ENCODE measurements at places on chromosomes 16 and 17.

GRCh38 chr16:48879223-48880122, 269.5 kb upstream of the N4BP1 start:
- no peak for DNase-seq

DNA sequence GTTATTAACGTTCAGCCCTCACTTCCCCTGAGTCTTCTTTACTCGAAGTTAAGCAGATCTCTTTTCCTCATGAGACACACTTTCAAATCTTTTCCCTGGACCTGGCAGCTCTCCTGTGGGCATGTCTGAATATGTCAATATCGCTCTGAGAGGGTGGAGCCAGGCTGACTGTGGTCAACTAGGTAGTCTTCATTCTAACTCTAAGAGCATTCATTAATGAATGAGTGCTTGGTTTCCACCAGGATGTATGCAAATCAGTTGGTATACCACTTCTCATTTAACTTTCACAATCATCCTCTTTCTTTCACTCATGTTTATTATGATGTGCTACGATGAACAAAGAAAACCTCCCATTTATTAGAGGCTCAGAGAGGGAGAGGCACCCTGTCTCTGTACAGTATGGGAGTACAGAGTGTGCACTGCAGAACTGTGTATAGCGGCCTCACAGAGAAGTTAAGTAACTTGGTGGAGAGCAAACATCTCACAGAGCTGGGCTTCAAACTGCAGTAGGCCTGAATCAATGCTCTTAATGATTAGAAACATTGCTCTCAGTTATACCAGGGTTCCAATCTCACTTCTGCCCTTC, 39.9 kb downstream of the OTOA start:
- DNase-seq, result peak; percentile 51

DNA sequence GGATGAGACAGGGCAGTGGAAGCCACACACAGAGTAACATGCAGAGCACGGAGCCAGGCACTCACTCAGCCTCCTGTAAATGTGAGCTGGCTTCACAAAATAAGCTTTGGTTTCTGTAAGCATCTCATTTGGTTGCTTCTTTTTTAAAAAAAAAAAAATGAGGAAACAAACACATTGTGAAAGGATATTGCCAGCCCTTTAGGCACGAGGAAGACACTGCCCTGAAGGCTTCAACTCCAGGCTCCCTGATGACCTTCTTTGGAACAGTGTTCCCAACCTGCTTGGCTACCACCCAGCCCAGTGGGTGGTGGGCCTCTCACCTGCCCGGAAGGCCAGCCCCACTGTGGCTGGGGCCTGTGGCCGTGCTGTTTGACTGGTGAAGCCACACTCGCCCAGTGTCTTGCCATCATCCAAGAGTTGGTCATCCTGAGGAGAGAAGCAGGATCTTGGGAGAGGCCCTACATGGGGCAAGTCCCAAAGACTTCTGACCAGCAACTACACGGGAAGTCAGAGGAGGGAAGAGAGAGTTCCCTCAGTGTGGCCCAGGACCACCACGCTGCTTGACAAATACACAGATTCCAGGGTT, 1.9 kb downstream of the ELOB start:
- DNase-seq, result no peak

GRCh38 chr16:10541366-10541765, 39.0 kb downstream of the EMP2 start:
- no peak for DNase-seq

- no peak for DNase-seq
These were observed 3.6 kb upstream of the ZNF652 start for GRCh38 chr17:49365667-49366066.

DNA sequence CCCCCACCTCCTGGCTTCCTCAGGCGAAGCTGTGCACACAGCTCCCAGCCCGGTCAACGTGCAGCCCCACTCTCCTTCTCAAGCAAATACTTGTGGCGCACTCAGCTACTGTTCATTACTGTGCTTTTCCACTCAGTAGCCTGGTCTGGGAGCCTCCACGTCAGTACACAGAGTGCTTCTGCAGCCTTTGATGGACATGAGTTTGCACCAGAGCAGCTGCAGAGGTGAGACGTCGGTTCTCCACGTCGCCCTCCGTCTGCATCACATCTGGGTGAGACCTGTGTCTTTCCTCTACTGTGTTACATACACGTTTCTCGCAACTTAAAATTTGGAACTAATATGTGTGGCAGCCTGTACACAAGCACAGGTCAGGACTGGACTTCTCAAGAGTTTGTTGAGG, 334.3 kb downstream of the C16orf95 start:
- no peak for DNase-seq

GRCh38 chr17:65061646-65062045, 5.1 kb upstream of the GNA13 start:
- DNase-seq, result no peak

- DNase-seq, result no peak
These were observed 52.4 kb upstream of the IRX5 start for GRCh38 chr16:54878301-54878700.

- no peak for DNase-seq
These were observed 40.9 kb downstream of the CBFA2T3 start for GRCh38 chr16:88936008-88936555.

GRCh38 chr17:16259926-16260325, 42.9 kb downstream of the PIGL start:
- no peak for DNase-seq

DNA sequence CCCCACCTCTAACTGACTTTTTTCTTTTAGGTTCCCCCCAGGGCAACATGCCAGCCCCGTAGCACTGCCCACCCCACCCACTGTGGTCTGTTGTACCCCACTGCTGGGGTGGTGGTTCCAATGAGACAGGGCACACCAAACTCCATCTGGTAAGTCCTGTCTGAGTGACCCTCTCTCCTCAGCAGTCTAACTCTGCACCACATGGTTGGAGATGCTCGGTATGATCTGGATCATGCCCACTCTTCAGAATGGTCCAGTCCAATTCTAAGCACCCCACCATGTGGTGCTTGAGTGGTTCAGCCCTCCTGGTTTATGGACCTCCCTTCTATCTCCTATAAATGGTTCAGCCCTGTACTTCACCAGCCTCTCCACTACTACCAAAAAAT, 5.9 kb downstream of the KDM6B start:
- no peak for DNase-seq

DNA sequence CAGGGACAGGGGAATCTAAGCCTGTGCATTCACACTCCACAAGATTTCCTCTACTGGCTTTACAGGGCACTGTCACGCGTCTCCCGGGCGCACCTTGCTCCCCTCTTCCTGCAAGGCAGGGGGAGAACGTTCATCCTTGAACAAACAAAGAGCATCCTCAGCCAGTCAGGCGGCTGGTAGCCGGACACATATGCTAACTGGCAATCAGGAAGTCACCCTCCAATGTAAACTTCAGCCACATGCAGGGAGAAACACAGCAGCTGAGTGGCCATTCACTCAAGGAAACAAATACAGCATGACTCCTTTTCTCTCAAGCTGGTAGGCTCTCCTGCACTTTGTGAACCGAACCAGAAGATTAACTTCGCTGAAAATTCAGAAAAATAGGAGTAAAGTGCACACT, 10.8 kb upstream of the HSBP1 start:
- no peak for DNase-seq

DNA sequence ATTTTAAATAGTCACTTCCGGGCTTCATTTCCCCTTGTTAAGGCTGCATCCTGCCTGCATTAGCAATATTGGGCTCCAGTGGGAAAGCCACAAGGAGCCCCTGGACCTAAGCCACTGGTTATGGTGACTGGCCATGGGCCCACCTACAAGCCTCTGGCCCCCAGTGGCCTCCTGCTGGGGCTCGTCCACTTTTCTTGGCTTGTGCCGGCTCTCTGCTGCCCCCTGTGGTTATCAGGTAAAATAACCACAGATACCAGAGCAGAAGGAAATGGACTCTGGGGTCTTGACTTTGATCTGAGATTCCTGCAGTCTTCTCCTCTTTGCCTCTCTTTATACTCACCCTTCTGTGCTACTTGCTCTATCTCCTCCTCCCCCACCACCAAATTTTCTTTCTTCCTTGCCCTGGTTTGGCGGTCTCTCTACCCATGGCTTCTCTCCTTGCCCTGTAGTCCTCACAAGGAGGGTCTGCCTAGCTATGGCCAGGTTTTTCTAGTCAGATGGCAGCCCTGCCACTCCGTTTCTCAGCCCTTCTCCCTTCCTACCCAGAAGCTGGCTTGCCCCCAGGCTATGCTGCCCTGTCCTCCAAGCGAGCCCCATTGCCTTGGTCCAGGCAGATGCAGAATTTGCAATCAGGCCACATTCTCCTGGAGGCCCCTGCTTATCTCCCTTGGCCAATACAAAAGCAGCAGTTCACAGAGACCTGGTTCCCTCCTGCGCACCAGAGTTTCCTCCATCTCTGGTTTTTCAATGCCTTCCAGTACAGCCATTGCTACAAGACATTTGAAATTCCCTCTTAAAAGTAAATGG, 82.9 kb upstream of the RCVRN start:
- peak; percentile 42 for DNase-seq

GRCh38 chr17:65662196-65662595, 100.7 kb upstream of the AXIN2 start:
- no peak for DNase-seq

- no peak for DNase-seq
These were observed 93.9 kb upstream of the NLRP1 start for GRCh38 chr17:5678171-5678570.

- DNase-seq, result no peak
These were observed 1.7 kb downstream of the YBX2 start for GRCh38 chr17:7292729-7293128.

- peak; percentile 64 for DNase-seq
These were observed 62.9 kb upstream of the CPHXL start for GRCh38 chr16:75789237-75789636.

DNA sequence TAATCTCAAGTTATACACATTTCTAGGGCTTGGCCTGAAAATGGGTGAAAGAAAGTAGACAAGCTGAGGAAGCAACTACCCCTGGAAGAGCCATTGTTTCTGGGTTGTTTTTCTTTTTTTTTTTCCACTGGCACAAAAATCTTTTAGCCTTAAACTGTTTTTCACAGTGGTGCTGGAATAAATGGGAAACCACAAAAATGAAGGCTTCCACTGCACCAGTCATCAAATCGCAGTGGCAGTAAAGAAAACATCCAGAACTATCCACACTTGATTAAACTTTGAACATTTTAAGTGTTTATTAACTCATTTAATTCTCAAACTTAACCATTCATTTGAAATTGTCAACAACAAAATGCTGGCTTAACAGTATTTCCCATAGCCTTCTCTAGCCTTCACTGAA, 14.3 kb downstream of the CMTM4 start:
- no peak for DNase-seq

GRCh38 chr16:8848231-8848938, 20.4 kb downstream of the CARHSP1 start:
- no peak for DNase-seq

DNA sequence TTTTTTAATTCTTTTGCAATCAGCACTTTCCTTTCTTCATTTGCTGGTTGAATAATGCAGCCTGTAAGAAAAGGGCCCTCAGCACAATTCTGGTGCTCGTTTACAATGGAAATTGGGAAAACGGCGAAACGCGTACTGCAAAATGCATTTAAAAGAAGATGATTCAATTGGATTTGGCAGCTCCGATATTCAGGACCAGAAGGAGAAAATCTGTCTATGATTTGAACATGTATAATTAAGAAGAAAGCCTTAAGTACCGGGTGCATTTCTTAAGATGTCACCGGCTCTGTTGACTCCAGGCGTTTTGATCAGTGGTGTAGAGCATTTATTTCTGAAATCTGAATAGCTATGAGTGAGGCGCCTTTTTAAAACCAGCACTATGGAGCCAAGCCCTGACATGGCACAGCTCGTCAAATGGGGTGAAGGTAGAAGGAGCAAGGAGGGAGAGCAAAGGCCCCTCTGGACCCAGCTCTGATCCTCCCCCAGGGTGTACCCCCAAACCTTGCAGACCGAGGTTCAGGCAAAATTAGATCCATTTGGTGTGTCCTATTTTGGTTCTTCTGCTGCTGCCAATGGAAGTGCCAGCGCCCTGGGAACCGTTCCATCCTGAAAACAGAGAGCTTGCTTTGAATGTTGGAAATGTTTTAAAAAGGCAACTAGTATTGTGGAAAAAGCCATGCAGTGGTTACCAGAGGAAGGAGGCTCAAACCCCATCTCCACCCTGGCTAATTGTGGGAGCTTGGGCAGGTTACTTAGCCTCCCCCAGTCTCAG, 161.4 kb upstream of the RPL38 start:
- DNase-seq, result no peak

GRCh38 chr16:68354816-68355215, 44.0 kb downstream of the PRMT7 start:
- DNase-seq, result no peak

DNA sequence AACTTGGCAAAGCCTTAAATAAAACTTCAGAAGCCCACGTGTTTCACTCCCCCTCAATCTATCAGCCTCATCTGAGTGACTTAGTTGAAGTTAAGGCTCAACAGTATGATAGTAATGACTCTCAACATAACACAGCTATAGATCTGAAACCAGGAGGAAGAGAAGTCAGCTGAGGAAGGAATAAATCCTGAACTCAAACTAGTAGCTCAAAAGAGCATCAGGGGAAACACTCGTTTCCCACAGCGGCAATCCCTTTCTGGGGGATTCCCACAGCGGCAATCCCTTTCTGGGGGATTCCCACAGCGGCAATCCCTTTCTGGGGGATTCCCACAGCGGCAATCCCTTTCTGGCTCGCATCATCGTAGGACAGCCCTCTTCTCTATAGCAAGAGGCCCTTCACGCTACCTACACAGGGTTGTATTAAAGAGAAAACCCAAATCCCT, 56.8 kb downstream of the ZZEF1 start:
- DNase-seq, result no peak

- DNase-seq, result no peak
These were observed 7.6 kb downstream of the SLFN12L start for GRCh38 chr17:35529866-35530265.

- DNase-seq, result peak; percentile 76
These were observed at the start of gene TEKT1 for GRCh38 chr17:6831661-6832263. TEKT1 (minus strand) TSS chr17:6831729; CDS start chr17:6830376, 1,353 bp downstream.

DNA sequence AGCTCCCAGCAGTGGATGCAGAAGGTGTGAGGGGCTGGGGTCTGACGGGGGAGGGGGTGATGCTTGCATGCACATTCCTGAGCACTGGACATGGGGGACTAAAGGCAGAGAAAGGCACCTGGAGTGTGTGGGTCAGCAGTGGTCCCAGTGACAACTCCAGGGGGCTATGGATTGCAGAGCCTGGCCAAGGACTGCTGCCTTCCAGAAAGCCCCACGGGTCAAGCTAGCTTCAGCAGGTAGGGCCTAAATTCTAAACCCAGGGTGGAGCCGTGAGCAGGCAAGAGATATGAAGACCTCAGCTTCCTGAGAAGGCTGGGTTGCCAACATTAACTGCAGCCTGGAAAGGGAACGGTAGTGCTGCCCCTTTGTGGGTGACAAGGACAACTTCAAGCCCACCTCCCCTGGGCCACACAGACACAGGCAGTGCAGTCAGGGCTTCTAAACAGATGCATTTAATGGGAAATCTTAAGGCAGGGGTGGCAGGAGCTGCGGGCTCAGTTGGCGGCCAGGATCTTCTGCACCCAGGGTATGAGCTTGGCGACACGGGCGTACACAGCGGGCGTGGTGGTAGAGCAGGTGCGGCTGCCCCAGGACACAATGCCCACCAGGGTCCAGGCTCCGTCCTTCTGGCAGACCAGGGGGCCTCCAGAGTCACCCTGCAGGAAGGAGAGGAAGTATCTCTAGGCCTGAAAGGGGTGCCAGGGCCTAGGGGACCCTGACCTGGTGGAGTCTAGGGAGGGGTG, 3.1 kb downstream of the CTRB2 start:
- DNase-seq, result no peak

GRCh38 chr16:87367529-87367928, 16.0 kb downstream of the FBXO31 start:
- DNase-seq, result no peak
